Panc1 (cell line): ENCODE measurements at places on chromosomes 16 and 17.

DNA sequence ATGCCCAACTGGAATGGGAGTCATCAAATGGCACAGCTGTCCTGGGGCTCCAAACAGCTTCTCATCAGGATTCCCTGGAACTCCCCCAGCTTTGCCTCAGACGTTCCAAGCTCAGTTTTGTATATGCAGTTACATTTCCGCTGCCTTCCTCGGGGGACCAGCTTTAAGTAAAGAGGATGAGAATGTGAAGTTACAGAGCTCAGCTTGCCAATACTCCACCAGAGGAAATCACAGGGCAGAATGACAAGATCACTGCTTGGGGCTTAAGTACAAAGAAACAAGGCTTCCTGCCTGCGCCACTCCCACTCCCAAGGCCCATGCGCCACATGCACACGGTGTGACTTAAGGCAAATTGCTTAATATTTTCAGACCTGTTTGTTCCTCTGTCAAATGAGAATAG is 272.4 kb upstream of the CDH11 start:
- DNase-seq = no peak

DNA sequence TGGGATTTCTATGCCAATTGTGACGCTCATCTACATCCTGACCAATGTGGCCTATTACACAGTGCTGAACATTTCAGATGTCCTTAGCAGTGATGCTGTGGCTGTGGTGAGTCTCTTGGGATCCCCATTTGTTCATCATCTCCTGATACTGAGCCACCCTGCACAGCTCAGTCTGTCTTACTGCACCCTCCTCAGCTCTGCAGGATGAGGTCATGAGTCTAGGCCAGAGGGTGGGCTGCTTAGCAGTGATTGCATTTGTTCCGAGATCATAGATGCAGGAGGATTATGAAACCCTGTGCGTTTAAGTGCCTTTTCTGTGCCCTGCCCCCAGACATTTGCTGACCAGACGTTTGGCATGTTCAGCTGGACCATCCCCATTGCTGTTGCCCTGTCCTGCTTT is 19.5 kb downstream of the SLC7A6OS start:
- no peak for DNase-seq

DNA sequence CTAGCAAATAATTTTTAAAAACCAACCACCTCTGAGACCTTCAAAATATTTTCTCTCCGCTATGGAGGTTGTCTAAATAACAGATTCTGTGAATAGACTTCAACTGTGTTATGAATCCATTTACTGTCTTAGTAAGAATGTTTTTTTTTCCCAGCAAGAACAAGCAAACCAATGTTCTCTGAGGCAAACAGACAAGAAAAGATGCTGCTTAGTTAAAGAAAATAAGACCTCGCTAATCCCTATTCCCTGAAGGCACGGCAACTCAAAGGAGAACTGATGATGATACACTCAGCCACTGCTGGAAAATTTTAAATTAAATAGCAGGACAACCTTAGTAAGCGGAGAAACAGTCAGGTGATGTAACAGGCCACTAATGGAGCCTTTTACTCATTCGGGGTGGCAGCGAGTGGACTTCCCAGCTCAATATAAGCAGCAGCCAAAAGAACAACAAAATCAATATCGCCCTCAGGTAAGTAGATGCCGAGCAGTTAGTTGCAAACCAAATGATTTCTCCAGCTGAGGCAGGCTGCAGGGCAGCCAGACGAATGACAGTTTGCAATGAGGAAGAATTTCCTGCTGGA is 81.8 kb downstream of the CPPED1 start:
- no peak for DNase-seq

GRCh38 chr16:68081861-68082628 is 3.1 kb upstream of the NFATC3 start:
- no peak for DNase-seq

DNA sequence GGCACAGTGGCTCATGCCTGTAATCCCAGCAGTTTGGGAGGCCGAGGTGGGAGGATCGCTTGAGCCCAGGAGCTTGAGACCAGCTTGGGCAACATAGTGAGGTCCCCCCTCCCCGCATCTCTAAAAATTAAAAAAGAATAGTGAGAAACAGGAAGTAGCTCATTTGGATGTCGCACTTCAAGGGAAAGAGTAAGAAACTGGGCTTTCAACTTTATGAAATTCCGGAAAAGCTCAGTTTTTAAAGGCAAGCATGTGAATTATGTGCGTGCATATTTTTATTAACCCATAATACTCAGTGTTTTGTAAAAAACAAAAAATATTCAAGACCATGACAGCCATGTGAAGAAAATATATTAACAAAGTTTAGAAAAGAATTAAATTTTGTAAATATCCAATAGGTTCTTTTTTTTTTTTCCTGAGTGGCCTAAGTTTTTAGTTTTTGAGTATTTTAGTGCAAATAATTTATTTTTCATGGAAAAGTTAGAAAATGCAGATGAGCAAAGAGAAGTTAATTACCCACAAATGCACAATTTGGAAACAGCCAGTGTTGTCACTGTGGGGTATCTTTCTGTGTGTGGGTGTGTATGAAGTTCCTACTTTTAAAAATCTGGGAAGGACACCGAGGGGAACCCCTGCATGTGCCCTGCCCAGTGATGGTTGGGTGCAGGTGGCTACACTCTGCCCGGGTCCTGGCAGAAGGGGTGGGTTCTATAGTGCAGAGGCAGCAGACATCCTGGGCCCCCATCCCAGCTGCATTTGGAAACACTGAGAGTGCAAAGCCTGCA is 40.0 kb downstream of the CIBAR2 start:
- DNase-seq = no peak
